ENCODE measurements at places on chromosomes 13 and 19.

DNA sequence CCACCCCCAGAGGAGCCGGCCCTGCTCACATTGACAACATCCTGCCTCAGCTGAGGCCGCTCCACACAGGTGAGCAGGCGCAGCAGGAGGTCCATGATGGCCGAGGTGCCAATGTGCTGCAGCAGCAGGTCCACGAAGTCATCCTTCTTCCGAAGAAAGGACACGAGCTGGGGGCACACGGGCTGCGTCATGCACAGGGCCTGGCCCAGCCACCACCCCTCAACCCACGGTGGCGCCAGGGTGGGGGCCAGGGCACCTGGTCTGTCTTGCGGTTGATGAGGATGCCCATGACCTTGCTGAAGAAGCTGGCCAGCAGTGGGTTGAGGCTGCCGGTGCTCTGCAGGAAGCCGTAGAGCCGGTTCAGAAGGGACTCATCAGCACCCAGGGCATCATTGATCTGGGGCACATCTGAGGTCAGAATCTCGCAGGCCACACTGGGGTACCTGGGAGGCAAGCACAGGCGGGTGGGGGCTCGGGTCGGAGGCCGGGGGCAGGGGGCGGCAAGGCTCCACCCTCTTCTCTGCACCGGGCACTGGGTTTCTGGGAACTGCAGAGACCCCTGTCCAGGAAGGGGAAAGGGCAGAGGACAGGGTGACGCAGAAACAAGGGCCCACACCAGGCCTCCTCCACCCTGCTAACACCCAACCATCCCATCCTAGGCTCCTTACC is 13.4 kb downstream of the PPP6R1 start:
- DNase-seq = no peak

DNA sequence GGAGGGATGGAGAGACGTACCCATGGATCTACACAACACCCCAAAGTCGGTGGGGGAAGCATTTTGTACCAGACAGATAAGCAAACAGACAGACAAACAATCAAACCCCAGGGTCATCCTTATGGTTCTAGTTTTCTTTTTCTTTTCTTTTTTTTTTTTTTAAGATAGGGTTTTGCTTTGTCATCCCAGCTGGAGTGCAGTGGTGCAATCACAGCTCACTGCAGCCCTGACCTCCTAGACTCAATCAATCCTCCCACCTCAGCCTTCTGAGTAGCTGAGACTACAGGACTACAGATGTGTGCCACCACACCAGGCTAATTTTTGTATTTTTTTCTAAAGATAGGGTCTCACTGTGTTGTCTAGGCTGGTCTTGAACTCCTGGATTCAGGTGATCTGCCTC is 17.9 kb upstream of the FBL start:
- DNase-seq = no peak

DNA sequence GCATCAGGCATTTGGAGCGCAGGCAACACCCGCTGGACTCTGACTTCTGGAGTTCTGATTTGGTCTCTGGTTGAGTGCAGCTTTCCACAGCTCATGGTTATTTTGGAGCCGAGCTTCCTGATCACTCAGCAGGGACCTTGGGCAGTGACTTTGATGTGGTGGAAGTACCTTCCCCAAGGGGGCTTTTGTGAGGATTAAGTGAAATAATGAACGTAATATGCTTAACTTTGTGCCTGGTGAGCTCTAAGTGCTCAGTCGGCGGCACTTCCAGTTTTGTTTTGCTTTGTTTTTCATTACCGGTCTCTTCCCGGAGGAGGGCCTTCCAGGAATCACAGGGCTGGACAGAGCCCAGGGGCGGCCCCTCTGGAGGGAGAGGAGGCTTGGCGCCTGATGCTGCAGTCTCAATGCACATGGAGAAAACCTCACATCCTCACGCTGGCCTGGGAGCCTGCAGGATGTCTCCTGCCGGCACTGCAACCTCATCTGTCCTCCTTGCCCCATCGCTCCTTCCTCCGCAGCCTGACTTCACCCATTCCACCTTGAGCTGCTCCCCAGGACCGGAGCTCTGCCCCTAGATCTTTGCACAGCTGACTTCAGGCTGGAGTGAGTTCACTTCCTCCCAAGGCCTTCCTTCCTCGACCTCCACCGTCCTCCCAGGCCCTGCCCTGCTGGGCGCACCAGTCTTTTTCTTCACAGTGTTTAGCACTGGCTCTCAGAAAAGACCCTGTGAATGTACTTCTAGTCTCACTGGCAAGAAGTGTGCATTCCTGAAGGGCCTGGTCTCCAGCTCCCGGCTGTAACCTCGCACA is 1.5 kb downstream of the PLEKHF1 start:
- no peak for DNase-seq

DNA sequence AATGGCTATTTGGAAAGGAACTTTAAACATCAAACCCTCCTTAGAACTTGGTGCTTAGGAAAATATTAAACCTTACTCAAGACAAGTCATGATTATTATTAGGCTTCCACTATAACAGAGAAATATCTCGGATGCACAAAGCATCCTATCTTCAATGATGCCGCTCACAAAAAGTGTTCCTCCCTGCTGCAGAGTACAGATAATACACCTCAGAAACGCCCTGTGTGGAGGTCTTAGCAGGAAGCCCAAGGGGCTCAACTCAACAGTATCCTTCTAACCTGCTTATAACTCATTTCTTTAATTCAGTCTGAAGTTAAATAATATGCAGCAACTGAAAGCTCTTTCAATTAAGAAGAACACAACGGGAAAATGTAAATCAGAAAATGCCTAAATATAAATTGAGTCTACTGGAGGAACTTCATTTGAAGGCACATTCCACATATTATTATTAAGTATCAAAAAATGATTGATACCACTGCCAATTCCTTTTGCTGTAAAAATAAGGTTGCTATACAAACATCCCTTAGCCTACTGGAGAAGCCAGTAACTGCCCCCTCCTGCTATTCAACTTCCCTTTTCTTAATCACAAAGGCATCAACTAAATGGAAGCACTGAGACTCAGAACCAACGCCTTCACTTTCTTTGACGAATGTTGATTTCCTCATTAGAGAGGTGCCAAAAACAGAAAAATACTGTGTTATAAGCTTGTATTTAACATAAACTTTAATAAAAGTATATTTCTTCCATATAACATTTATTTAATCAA is 12.0 kb downstream of the ELF1 start:
- DNase-seq = no peak

- DNase-seq = peak; percentile 88
These were observed at the start of gene ETHE1 for GRCh38 chr19:43526884-43527859. Gene ETHE1, minus strand, starts transcription at chr19:43527201. Its CDS starts 24 bp downstream, at chr19:43527177.

DNA sequence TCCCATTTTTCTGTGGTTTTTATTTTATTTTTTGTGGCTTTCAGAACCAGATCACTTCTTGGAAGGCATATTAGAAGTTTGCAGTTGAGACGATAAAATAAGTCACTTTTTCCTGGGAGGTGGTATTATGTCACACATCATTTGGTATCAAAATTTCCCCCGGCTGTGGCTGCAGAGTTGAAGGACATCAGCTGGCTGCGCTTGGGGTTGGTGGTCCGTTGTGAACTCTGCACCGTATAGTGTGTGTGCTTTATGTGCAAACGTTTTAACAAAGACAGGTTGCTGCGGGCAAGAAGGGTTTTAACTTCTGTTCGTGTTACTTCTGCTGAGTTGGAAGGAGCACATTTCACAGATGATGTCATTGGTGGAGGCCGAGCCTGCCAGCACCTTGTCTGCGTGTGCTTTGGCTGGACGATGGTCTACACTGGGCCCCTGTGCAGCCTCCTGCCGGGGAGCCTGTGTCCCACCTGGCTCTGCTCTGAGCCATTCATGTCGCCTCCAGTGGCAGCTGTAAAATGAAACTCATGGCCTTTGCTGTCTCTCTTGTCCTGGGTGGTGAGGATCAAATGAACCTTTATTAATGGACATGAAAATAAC is 9.6 kb downstream of the ATP11A start:
- DNase-seq = no peak

GRCh38 chr13:110629735-110630134 is 14.4 kb downstream of the NAXD start:
- DNase-seq = no peak

DNA sequence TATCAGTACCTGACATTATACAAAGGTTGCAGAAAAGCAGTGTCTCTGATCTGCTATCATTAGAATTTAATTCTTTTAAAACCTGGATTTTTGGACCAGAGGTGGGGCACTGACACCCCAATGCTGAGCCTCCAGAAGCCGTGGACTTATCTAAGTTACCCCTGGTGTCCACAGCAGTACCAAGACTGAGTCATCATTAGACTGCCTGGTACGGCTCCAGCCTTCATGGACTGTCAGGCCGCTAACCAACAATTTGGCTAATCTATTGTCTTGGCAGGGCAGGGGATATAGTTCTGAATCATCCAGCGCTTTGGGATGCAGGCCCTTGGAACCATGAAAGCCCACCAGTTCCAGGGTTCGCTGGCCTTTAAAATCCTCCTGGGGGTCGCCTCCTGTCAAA is 78.3 kb downstream of the TSHZ3 start:
- DNase-seq = no peak

- no peak for DNase-seq
These were observed 20.3 kb downstream of the OPA3 start for GRCh38 chr19:45564131-45564780.

GRCh38 chr13:27419328-27419727 is 5.1 kb upstream of the GTF3A start:
- no peak for DNase-seq

DNA sequence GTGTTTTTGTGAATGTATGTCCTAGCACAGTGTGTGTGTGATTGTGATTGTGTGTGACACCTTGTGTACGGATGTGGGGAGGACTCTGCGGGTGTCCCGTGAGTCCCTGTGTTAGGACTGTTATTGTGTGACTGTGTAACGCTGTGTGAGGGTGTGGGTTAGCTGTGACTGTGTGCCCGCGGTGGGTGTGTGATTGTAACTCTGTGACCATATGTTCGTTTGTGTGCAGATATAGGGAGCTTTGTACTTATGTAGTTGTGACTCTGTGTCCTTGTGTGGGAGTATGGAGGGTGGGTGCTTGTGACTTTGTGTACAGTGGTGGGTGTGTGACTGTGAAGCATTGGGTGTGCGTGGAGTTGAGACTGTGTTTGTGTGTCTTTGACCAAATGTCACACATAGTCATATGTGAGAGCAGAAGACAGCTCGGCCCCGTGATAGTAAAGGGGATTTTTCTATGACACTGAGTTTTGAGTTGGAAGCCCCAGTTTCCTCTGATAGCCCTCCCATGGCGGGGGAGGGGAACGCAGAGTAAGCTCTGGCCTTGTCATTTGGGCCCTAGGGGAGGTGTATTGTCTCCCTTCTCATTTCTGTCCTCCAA is 949 bp upstream of the ZNF260 start:
- DNase-seq = peak; percentile 53

GRCh38 chr13:24161010-24161775 is 673 bp downstream of the SPATA13 start:
- peak; percentile 60 for DNase-seq

- DNase-seq = no peak
These were observed 12.5 kb downstream of the POLR1D start for GRCh38 chr13:27634231-27634630.

DNA sequence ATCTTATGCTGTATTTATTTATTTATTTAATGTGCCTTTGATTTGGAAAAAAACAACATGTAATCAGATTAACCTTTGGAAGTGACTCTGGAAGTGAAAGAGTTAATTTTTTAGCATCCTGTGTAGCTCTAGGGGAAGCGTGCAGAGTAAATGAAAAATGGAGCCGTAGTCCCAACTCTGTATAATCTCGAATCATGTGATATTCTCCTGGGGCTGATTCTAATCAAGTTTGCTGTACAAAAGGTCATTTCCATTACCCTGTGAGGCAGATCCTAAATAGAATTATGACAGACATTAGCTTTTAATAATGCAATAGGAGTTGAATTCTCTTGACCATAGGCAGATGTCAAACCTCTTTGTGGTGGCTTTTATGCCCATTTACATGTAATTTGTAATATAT is 238.6 kb upstream of the CSNK1A1L start:
- DNase-seq = no peak

DNA sequence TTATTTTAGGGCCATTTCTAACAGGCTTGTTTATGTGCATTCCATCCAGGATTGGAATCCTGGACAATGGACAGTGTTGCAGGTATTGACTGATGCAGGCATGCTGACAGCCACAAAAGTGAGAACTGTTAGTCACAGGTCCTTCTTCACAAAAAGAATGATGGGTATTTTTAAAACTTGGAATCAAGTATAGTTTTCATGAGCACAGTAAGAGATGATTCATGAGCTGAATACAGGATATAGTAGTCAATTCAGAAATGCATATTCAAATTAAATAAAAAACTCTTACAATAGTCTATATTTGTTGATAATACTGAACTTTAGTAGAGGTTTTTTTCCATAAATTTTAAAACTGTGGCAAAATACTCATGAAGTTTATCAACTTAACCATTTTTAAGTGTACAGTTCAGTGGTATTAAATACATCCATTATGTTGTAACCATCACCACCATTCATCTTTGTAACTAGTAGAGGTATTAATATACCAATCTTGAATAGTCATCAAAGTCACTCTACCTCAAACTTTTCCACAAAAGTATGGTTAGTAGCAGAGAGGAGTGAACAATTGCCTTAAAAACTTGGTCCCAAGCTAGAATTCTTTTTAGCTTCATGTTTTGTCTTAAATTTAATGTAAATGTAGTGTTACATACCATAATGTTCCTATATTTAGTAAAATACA is 79.5 kb downstream of the KCNRG start:
- DNase-seq = no peak

DNA sequence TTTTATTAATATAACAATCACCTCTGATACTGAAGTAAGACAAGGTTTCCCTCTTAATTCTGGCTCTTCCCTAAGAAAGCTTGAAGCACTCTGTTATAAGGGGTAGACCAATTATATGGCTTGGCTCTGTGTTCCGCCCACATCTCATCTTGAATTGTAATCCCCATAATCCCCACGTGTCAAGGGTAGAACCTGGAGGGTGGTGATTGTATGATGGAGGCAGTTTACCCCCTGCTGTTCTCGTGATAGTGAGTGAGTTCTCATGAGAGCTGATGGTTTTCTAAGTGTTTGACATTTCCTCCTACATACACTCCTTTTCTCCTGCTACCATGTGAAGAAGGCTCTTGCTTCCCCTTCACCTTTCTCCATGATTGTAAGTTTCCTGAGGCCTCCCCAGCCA is 363.8 kb upstream of the PCDH20 start:
- DNase-seq = no peak

GRCh38 chr13:105702441-105702840 is 833.0 kb downstream of the EFNB2 start:
- no peak for DNase-seq

- peak; percentile 23 for DNase-seq
These were observed 3.0 kb downstream of the GAS6 start for GRCh38 chr13:113860665-113861432.

DNA sequence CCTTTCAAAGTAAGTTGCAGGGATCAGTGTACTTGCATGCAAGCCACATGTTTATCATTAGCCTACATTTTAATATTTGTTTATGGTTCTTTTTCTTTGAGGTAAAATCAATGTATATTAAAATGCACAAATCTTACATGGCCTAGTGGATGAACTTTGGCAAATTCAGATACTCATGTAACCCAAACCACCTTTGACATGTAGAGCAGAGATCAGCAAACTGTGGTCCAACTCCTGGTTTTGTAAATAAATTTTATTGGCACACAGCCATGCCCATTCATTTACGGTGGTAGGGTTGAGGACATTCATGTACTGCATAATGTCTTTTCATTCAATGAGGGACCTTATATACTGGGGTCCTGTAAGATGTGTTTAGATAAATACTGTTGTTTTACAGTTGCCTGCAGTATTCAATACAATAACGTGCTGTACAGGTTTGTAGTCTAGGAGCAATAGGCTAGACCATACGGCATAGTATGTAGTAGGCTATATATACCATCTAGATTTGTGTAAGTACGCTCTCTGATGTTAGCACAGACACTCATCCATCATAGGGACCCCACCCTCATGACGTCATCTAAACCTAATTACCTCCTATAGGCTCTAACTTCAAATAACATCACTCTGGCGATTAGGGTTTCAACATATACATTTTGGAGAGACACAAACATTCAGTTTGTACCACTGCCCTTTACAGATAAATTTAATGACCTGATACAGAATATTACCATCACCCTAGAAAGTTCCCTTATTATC is 5.7 kb downstream of the NDFIP2 start:
- DNase-seq = no peak

Data from D341Med (cell line).